ENCODE measurements at places on chromosomes 5 and 9.
A peak's percentile ranks its signal among the peaks of the same experiment; 100 is the strongest.

- DNase-seq, result no peak
These were observed 527.3 kb downstream of the MTRR start for GRCh38 chr5:8396246-8396645.

- DNase-seq, result no peak
These were observed 120.2 kb downstream of the STARD4 start for GRCh38 chr5:111392181-111392580.

DNA sequence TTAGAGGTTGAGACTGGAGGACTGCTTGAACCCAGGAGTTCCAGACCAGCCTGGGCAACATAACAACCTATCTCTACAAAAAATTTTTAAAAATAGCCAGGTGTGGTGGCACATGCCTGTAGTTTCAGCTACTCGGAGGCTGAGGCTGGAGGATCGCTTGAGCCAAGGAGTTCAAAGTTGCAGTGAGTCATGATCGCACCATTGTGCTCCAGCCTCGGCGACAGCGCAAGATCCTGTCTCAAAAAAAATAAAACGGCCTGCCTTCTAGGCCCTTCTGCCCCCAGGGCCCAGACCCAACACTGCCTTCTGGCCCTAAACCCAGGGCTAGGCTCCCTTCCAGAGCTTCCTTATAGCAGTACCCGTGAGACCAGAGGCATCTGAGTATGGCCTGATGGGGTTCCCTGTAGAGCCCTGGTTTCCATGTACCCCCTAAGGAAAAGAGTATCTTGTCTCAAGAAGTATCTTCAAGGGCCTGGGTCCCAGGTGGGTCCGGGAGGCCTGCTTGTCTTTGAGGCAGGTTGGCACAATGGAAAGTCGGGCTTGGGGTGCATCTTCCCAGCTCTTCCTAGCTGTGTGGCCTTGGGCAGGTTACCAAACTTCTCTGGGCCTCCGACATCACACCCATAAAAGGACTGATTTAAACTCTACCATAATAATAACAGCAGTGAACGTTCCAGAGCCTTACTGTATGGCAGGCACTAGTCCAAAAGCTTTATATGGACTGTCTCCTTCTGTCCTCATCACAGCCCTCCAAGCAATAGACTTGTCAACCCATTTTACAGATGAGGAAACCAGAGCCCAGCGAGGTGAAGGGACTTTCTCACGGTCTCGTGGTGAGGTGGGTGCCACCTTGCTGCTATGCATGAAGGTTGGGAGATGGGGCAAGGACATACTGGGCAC is 9.6 kb downstream of the LRRC8A start:
- DNase-seq, result no peak

- no peak for DNase-seq
These were observed 45.1 kb upstream of the PTCH1 start for GRCh38 chr9:95561913-95562312.

DNA sequence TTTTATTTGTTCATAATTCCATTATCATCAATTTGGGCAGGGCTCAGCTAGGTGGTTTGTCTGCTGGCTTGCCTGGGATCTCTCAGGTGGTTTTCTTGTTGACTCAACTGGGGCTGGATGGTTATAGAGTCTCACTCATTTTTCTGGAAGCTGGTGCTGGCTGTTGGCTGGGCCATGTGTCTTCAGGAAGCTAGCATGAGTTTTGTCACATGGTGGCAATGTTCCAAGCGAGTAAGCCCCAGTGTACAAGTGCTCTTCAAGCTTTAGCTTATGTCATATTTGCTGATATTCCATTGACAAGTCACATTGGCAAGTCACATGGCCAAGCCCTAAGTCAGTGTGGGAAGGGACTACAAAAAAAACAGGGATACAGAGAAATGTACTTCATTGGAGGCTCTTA is 2.3 kb upstream of the RASEF start:
- DNase-seq, result no peak

GRCh38 chr5:120327180-120327579 is 136.9 kb upstream of the PRR16 start:
- no peak for DNase-seq

DNA sequence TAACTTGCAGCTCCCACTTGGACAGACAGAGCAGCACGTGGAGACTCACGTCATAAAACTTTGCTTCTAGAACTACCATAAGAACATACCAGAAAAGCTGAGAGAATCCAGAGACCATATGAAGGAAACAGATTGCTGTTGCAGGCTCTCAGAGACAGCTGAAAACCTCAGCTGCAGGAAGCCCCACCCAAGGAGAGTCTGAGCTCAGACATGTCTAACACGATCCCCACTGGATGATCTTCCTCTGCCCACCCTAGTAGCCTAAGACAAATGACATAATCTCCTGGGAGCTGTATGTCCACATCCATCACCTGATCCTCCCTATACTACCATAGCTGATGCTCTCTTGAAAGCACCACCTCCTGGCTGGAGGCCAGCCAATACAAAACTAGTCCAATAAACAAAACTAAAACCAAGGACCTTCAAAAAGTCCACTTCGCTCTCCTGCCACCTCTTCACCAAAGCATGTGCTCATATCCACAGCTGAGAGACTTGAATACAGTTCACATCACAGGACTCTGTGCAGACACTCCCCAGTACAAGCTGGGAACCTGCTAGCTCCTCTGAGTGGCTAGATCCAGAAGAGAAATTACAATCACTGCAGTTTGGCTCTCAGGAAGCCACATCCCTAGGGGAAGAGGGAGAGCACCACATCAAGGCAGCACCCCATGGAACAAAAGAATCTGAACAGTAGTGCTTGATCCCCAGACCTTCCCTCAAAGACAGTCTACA is 257.4 kb downstream of the TRIM36 start:
- DNase-seq, result no peak

GRCh38 chr5:14265570-14265969 is 122.4 kb downstream of the TRIO start:
- DNase-seq, result no peak

DNA sequence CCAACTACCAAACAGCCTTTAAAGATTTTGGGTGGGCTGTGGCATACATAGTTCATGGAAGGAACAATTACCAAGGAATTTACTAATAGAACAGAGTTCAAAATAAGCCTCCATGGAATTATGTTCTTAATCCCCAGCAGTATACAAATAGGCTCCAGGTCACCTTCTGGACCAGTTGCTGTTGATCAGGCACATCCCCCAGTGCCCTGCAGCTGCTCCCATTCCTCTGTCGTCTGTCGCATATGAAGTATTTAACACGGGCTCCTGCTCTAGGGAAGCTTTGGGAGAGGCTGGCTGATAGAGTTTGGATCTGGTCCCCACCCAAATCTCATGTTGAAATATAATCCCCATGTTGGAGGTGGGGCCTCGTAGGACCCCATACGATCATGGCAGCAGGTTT is 17.8 kb downstream of the SHC3 start:
- DNase-seq, result no peak

DNA sequence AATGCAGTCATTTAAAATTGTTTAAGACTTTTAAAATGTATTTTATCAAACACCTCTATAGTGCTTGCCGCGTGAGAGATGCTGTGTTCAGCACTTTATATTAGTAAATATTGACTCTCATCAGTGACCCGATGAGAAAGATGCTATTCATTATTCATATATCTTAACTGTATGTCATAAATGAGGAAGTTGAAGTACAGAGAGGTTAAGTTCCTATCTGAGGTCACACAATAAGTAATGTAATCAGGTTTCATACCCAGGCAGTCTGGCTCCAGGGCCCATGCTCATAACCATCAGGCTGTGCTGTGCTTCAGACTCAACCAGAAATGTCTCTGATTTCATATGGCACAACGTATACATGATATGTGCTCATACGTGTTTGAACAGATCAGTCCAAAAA is 119.0 kb downstream of the SV2C start:
- DNase-seq, result no peak

GRCh38 chr5:60550311-60550710 is 149.7 kb downstream of the DEPDC1B start:
- DNase-seq, result no peak

- peak; percentile 70 for DNase-seq
These were observed 922 bp downstream of the LMX1B start for GRCh38 chr9:126614455-126615244.

GRCh38 chr5:173242079-173242478 is 7.1 kb upstream of the NKX2-5 start:
- DNase-seq, result no peak

DNA sequence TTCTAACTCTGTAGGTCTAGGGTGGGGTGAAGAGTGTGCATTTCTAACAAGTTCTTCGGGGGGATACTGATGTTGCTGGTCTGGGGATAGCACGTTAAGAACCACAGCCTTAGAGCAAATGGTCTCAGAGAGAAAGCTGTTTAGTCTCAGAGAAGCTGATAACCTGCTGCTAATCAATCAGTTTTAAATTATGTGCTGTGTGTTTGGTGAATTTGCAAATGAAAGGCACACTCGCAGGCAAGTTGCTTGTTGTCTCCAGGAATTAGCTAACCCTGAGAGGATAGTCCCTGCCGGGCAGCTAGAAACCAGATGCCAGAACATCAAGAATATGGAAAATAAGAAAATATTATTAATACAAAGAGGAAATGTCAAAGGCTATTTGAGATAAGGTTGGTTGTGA is 79.2 kb downstream of the DMRT2 start:
- DNase-seq, result no peak

- DNase-seq, result no peak
These were observed 2.4 kb upstream of the OR1L3 start for GRCh38 chr9:122672481-122672880.

GRCh38 chr5:133235696-133236426 is 184.0 kb downstream of the HSPA4 start:
- DNase-seq, result no peak

DNA sequence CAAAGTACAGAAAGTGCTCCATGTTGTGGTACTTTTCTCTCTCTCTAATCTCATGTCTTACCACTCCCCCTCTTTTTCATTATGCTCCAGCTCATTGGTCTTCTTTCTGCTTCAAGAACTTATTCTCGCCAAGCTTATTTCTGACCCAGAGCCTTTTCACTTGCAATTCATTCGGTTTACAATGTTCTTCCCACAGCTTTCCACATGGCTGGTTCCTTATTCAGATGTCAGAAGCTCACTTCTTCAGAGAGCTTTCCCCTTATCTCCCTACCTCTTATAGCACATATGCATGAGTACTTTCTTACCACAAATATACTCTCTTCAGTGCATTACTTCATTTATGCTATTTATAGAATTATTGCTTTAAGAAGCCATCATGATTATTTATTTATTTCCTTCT is 338.8 kb upstream of the ATP10B start:
- no peak for DNase-seq

DNA sequence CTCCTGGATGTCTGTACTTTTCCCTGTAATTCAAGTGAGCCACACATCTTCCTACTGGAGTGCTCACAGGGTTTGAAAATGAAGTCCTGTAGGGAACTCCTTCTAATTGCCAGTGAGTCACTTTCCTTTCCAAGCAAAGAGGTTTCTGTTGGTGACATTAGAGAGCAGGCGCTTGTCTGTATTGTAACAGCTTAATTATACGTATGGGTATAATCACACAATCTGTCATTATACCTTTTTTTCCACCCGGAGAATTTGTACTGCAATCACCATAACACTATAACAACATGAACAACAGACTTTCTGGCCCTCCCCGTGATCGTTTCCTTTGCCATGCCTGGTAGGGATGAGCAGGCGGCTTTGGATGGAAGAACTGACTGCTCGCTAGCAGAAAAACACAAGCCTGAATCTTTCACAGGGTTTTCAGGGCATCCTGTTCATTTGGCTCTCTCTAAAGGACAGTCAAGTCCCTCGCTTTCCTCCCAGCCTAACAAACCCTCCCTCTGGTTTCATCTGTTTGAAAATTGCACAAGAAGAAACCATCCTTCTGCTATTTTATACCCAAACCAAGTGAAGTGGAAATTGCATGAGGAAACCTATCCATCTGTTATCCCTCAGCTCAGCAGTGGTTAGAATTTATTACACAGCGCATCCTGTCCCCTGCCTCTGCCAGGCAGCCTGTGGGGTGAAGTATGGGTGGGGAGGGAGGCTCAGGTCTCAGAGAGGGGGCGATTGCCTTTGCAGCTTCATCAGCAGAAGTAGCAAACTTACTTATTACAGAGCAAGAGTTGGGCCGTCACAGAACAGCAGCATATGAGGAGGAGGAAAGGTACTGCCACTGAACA is 307.0 kb upstream of the TLE4 start:
- DNase-seq, result no peak

- no peak for DNase-seq
These were observed 418.7 kb upstream of the WWC1 start for GRCh38 chr5:167872791-167873190.

GRCh38 chr5:124292322-124292855 is 454.1 kb downstream of the ZNF608 start:
- no peak for DNase-seq

DNA sequence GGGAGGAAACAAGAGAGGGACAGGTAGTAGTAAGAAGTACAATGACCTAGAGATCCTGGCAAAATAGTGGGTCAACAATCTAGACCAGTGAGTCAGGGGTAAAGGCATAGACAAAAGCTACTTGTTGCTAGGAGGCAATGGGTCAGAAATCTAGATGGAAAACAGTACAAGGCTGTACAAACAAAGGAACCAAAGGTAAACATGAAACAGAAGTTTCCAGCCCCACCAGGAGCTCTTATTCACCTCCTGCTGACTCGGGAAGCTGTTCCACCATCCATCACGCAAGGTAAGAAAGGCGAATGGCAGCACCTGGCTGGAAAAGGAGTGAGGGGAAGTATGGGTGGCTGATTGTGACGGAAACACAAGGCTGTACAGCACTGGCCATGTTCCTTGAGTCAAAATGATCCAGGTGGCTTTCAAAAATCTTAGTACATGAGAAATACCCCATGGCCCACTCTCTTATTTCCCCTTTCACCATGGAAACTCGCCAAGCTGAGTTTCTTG is 70.5 kb upstream of the RAI14 start:
- no peak for DNase-seq

- DNase-seq, result no peak
These were observed 950.6 kb upstream of the NUDT12 start for GRCh38 chr5:104513121-104513602.

GRCh38 chr5:180613188-180613813 is 22.0 kb upstream of the SCGB3A1 start:
- no peak for DNase-seq

DNA sequence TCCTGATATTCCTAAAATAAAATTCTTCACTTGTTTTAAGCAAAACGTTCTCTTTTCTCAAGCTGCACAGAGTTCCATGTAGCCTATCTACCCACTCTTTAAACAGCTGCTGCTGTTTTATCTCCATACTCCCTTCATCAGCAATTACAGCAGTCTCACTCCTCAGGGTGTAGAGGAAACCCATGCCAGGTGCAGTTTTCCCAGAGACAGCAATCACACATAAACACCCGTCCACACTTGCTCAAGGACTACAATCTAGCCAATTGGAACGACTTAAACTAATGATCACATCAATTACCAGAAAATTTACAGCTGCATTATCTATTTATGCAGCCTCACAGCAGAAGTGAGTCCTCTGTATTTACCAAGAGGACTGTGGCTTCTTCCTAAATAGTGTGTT is 141.7 kb downstream of the HTR1A start:
- no peak for DNase-seq

DNA sequence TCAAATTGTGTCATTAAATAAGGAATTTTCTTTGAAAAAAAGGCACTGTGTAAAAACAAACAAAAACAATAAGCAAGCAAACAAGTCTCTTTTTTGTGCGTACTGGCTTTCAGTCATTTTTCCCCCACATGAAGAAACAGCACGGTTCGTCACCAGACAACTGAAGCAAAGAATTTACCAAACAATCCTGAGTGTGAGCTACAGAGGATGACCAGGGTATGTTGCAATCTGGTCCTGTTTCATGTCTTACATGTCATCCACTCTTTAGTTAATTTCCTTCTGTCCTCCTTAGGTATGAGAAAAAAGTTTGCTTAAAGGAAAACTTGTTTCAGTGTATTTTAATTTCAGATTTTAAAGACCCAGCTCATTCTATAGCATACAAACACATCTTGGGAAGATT is 1080.7 kb upstream of the NUDT12 start:
- DNase-seq, result no peak
